ENCODE measurements at places on chromosomes 3 and 15. TPM values are rescaled to one million over a fixed set of nuclear protein-coding genes. Genes with fewer than 3 reads are reported as not detected.

GRCh38 chr15:91435113-91435512 is 335.1 kb downstream of the SV2B start:
- DNase-seq, result no peak

Gene ERC2
- total RNA-seq, result 8.8 TPM

Gene PPP1R14D
- not detected for total RNA-seq

Gene FETUB
- total RNA-seq, result not detected

Gene CNTN6
- total RNA-seq, result 16.4 TPM

DNA sequence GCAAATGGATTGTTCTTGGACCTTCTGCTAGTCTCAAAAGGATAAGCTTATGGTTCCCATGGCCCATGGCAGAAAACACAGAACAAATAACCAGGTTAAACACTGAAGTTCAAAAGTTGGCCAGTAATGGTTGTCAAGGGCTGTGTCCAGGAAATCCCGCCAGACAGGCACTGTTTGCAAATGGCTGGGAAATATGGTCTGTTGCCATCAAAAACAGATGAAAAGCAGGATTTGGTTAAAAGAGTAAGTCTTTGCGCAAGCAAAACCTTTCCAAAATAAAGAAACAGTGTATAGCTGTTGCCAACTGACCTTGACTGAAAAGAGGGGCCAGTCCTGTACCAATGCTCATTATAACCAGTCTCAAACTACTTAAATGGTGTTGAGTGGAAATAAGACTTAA is 58.6 kb downstream of the WWTR1 start:
- DNase-seq, result no peak

Gene LCMT2
- total RNA-seq, result 6.8 TPM

DNA sequence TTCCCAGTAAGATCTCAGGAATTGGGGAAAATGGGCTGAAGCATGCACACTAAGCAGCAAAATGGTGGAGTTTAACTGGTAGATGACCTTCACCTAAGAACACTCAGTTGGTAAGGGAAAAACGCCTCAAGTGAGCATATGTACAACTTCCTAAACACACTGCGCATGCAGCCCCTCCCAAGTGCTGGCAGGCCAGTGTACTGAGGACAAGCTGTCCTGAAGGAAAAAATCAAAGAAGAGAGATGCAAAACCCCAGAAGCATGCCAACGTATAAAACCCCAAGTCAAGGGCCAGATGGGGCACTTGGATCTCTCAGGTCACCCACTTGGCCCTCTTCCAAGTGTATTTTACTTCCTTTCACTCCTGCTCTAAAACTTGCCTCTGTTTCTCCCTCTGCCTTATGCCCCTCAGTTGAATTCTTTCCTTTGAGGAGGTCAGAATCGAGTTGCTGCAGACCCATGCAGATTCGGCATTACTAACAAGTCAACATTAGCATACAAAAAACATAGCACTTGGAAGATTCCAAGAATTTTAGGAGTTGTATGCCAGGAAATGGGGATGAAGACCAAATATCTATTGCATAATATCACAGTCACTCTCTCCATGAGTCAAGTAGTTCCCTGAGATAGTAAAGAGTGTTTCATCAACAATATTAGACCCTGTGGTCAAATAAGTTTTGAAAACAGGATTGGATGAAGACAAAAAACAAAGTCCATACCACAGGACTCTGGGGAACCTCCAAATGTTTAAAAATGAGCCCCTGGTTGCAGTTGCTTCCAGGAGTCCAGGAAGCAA is 10.8 kb upstream of the FYCO1 start:
- no peak for DNase-seq
